ENCODE measurements at places on chromosomes 2 and 18.

DNA sequence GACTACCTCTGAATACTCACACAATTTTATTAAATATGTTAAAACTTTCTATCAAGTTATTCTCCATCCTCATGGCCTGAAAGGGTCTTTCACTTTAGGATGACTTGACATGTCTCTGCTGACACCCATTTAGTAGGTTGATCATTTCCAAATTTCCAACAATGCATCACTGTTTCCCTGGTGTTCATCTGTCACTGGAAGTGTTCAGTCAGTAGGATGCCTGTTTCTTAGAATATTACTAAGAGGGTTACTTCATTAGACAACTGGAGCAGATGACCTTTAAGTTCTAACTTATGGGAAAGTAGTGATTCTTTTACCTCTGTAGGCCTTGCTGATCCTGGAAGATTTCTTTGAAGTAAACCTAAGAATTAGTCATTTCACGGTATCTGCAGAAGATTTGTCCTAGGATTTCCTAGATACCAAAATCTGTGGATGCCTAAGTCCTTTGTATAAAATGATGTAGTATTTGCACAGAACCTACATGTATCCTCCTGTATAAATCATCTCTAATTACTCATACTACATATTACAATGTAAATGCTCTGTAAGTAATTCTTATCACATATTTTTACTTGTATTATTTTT lies 77.7 kb downstream of the MAP3K20 start:
- DNase-seq: no peak

- no peak for DNase-seq
Measured at GRCh38 chr2:219280651-219281050, 1.5 kb downstream of the DNAJB2 start.

GRCh38 chr2:134280726-134281125 lies 26.9 kb downstream of the MGAT5 start:
- no peak for DNase-seq

GRCh38 chr2:28621172-28622100 lies 125.6 kb downstream of the PLB1 start:
- DNase-seq: peak; percentile 85

DNA sequence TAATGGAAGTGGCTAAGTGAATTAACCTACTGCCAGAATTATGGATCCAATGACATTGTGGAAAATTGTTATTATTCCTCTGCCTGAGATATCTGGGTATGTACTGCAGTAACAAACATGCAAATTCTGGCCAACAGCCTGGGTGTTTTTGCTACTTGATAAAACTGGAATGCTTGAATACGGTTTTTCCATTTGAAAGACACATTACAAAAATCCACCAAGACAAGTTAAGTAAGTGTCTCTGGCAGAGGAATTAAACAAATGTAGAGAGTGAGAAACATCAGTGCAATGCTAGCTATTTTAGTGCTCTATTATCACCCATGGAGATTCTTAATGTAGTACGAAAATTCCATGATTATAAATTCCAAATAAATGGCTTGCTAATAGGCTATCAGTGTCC lies 312.4 kb upstream of the MEIS1 start:
- DNase-seq: no peak

GRCh38 chr2:20044778-20045177 lies 6.7 kb downstream of the LAPTM4A start:
- DNase-seq: no peak

DNA sequence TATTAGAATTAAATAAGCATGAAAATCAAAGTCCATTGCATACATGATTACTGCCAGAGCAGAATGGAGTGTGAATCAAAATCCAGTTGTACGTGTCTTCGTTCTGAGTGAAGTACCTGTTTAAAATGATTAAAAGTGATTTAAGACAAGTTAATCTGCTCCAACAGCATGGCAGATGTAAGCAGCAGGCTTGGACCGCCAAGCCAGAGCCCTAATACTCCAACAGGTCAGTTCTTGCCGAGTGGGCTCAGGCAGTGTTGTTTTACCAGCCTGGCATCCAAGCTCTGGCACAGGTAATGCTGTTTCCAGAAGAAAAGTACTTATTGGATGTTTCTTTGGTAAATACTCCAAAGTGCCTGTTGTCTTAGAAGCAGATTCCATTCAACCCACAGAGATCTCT lies 171.4 kb upstream of the EPAS1 start:
- no peak for DNase-seq

DNA sequence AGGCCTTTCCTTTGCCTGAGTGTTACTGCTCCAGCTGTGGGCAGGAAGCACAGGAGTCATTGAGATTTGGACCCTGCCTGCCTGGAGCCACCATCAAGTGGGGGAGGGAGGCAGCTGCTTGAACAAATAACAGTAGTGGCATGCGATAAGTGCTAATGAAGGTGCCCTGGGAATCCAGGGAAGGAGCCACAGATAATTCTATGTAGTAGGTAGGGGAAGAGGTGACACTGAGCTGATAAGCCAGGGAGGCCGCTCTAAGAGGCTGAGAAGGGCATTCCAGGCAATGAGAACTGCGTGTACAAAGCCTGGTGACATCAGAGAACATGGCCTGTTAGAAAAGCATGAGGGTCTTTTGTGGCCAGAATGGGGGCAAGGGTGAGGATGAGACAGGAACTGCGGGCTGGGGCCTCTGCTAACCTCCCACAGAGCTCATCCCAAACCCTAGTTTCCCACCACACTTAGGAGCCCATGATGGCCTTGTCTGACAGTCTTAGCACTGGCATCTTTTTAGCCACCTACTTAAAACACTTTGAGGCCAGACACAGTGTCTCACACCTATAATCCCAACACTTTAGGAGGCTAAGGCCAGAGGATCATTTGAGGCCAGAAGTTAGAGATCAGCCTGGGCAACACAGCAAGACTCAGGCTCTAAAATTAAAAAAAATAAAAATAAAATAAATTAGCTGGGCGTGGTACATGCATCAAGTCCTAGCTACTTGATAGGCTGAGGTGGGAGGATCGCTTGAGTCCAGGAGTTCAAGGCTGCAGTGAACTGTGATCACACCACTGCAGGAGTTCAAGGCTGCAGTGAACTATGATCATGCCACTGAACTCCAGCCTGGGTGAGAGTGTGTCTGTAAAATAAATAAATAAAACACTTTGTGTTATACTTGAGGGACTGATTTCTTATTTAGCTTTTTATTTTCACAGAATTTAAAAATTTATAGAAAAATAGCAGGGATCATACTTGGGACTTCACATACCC lies 58.9 kb downstream of the TET3 start:
- DNase-seq: no peak

DNA sequence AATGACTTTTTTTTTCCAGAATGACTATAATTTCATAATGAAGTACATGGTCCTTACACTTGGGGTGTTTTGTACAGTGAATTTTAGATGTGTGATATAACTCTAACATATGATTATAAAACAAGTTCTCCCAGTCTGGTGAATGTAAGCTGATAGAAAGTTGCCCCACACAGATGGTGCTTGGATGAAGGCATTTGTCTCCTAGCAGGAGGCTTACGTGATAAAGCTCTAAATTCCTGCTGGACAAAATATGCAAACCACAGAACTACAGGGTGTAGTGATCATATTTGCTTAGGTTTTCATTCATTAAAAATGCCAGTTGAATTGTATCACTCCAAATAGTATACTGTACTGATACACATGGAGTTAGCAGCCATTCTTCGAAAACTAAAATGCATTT lies 85.5 kb downstream of the DSC3 start:
- peak; percentile 0 for DNase-seq

GRCh38 chr2:207619764-207620203 lies 5.4 kb downstream of the METTL21A start:
- DNase-seq: no peak

GRCh38 chr2:159684796-159685195 lies 27.5 kb upstream of the MARCHF7 start:
- DNase-seq: peak; percentile 62

DNA sequence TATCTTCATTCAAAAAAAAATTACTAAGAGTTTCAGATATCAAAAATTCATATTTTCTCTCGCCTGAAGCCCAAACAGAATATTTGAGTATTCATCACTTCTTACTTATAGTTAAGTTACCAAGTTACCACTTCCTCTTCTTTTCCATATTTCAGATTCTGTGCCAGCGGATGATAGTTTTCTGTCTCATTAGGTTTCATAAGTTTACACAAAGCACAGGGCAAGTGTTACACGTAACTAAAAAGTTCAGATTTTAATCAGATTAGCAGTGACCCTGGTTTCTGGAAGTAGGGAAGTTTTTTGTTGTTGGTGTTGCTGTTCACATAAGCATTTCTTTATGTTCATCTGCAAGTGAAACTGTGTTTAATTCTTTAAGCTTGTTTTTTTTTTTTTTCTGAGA lies 10.2 kb downstream of the AFTPH start:
- no peak for DNase-seq

DNA sequence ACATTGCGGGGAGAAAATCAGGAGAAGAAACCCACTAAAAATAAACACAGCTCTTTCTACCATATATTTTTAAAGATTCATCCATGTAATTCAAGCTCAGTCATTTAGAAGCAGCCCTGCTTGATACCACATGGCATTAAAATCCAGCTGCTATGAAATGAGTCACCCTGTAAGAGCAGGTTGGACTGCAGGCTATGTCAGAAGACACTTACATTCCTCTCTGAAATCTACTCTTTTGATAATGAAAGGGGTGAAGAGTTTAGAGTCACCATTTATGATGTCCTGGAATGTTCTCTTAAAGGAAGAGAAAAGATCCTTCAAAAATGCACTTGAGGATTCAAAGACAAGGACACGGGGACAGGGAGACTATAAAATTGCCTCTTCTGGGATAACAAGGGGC lies 100.6 kb upstream of the APCDD1 start:
- DNase-seq: peak; percentile 89

- no peak for DNase-seq
Measured at GRCh38 chr2:96542357-96542977, 5.9 kb downstream of the ARID5A start.

GRCh38 chr2:19228181-19228593 lies 130.2 kb downstream of the OSR1 start:
- no peak for DNase-seq

DNA sequence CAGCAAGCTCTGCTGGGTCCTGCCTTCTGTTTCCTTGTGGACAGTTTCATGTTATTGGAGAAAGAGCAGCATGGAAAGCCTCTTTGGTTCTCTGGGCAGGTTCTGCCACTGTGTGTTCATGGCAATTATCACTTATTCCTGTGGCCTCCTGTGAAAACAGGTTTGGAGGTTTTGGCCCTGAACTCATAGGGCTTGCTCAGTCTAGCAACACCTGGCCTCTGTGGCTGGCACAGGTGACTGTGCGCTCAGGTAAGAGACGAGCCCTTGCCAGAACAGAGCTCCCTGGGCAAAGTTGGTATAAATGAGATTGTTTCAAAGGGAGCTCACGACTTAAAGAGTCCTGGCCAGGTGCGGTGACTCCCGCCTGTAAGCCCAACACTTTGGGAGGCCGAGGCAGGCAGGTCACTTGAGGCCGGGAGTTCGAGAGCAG lies 5.7 kb downstream of the CEP68 start:
- no peak for DNase-seq

DNA sequence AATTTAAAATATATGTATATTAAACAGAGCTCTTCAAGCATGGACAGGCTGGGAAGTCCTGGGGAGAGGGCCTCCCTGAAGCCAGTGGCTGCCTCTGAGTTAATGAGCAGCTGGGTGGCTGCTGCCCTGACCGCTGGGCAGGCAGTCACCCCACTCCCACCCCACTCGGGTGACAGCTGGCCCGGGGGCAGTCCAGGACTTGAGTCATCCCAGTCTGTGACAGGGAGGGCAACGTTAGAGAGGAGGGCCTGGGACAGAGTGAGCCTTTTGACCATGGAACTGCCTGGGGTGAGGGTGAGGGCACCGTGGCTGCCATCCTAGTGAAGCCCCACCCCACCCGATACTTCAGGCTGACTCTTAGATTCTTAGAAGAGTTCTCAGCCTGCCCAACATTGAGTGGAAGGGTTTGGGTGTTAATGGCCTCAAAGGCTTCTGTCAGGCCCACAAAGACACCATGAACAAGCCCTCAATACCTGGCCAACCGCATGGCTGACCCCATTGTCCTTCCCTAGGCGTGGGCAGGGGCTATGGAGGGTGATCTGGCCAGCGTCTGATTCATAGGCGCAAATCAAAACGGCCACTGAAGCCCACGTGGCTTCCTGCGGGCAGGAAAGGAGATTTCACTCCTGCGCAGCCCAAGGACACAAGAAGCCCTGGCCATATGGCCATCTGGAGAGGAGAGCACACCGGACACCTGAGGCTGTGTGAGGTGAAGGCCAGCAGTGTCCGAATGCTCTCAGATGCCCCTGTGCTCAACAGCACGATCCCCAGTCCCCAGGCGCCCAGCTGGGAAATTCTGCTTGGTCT lies 47.5 kb downstream of the MRPS5 start:
- no peak for DNase-seq

DNA sequence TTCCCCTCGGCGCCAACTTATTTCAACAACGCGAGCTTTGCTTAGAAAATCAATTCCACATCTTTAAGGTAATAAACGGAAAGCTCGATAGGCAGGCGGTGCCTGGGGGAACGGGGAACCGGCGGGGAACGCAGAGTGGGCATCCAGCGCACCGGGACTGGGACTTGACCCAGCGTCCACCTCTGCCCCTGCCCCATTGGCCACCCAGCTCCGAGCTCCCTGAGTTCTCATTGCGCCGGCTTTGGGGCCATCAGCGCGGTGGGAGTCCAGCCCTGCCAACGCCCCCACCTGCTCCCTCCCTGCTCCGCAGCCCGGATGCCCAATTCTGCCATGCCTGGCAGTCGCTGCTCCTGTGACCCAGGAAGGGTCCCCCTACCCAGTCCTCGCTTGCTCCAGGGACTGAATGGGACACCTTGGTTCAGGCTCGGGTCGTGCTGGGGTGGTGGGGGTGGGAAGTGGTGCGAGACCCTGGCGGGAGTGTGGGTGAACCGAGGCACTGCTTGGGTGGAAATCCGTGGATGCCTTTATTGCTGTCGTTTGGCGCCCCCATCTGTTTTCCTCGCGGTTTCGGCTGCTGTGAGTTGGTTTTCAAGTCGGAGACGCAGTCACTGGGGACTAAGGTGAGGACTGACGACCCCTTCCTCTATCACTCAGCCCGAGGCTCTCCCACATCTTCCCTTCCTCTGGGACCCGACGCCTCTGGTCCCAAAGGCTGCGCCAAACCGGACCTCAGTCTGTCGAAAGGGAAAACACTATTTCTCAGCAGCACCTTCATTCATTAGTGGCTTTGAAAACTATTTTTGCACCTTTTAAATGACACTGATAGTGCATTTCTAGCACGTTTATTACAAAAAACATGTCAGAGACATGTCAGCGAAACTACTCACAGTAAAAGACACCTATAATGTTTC lies 2.4 kb upstream of the EVX2 start:
- no peak for DNase-seq

- no peak for DNase-seq
Measured at GRCh38 chr2:143937723-143938350, 582.1 kb downstream of the ZEB2 start.

- DNase-seq: no peak
Measured at GRCh38 chr2:28366149-28366495, 26.5 kb upstream of the FOSL2 start.

- no peak for DNase-seq
Measured at GRCh38 chr2:40454321-40454720, 2.4 kb upstream of the SLC8A1 start.

GRCh38 chr18:44848644-44849335 lies 168.1 kb downstream of the SETBP1 start:
- DNase-seq: no peak

GRCh38 chr2:98822301-98823164 lies 91.6 kb upstream of the MGAT4A start:
- no peak for DNase-seq

All from fibroblast of skin of scalp (primary cell).